ENCODE measurements at places on chromosomes 12 and 14. TPM values are rescaled to one million over a fixed set of nuclear protein-coding genes. Genes with fewer than 3 reads are reported as not detected.

DNAJC22 gene
- total RNA-seq: 3.7 TPM

SIX6 gene
- not detected for total RNA-seq

GRCh38 chr12:122847921-122848421 lies 12.7 kb downstream of the HIP1R start:
- no peak for DNase-seq

MYH6 gene
- not detected for total RNA-seq

DNA sequence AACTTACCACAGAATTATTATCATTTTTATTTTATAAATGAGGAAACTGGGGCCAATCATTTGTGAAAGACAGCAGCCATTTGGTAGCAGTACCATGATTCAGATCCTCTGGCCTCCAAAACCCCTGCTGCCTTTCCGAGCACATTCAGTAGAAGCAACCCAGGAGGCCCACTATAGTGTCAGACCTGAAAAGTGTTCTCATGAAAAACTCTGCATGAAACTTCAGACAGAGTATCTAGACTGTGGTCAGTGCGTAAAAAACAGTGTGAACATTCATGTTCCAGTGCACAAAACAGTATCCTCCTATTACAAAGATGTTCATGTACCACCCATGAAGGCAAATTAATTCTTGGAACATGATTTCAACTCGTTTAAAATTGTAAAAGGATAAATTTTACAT lies 112.0 kb downstream of the EPS8 start:
- DNase-seq: no peak

DNA sequence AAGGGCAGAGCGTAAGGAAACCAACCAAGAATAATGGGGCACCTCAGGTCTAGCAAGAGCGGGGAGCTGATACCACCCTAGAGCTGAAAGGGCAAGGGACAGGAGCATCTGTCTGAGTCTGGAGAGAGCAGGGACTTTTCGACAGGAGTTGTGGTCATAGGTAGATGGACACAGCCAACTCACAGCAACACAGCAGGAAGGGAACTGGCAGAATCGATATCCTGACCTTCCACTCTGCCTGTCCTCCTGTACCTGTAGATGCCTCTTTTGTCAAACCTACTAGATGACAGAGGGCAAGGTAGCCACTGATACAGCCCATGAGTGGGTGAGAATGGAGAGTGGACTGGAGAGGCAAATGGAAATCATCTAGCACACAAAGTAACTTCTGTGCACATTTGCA lies 247.2 kb upstream of the EGLN3 start:
- DNase-seq: no peak

GRCh38 chr12:62516927-62517326 lies 50.3 kb downstream of the MON2 start:
- no peak for DNase-seq

- no peak for DNase-seq
These were observed 38.4 kb downstream of the TMEM132C start for GRCh38 chr12:128305336-128305892.

- DNase-seq: no peak
These were observed 132.8 kb upstream of the HIF1A start for GRCh38 chr14:61562321-61563161.

GRCh38 chr12:95358111-95359083 lies 115.6 kb upstream of the METAP2 start:
- no peak for DNase-seq

INSM2 gene
- total RNA-seq: 0.98 TPM

GRCh38 chr12:48690990-48691389 lies 9.0 kb upstream of the KANSL2 start:
- no peak for DNase-seq

SLC17A8 gene
- total RNA-seq: not detected

LRRIQ1 gene
- 0.25 TPM for total RNA-seq

ADGRD1 gene
- total RNA-seq: 35.8 TPM

GRCh38 chr12:47155457-47156166 lies 75.9 kb upstream of the AMIGO2 start:
- DNase-seq: no peak

GRCh38 chr12:13836099-13836498 lies 145.3 kb downstream of the GRIN2B start:
- no peak for DNase-seq

PNMA1 gene
- total RNA-seq: 35.4 TPM

TMEM30B gene
- 22.6 TPM for total RNA-seq

GRCh38 chr14:75283162-75283832 lies 4.7 kb downstream of the FOS start:
- no peak for DNase-seq

BEST3 gene
- total RNA-seq: not detected

OR6C2 gene
- not detected for total RNA-seq

DNA sequence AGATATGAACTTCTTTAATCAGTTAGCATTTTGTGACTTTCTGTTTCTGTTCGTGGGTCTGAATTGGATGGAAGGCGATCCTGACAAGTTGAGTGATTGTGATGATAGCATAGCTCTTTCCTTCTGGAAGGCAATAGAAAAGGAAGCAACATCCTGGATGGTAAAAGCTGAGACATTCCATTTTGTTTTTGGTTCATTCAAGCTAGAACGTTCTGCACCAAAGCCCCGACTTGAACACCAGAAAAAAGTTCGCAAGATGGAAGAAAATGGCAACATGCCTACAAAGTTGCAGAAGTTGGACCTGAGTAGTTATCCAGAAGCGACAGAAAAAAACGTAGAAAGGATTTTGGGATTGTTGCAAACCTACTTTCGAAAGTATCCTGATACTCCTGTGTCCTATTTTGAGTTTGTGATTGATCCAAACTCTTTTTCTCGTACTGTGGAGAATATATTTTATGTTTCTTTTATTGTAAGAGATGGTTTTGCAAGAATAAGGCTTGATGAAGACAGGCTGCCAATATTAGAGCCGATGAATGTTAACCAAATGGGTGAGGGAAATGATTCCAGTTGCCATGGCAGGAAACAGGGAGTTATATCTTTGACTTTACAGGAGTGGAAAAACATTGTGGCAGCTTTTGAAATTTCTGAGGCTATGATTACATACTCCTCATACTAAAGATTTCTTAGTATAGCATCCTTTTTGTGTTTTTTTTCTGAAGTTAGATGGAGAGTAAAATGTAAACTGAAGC lies 896 bp downstream of the EID3 start:
- no peak for DNase-seq

ADAM20 gene
- 1.2 TPM for total RNA-seq

RNU4-1 gene
- under 0.01 TPM for total RNA-seq

DNA sequence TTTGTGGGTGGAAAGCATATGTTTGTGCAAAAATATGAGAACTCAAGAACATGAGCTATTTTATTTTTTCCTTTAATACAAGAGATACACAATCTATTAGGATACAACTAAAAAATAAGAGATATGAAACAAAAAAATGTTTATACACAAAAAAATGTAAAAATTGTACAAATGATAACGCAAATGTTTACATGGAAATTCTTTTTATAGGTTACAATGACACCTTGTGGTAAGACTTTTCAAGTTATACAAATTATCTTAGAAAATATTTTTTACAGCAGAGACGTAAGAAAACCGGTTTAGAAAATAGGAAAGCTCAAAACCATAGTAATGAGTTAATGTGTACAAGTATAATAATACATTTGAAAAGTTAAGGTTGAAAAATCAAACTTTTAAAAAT lies 25.5 kb downstream of the CEP83 start:
- no peak for DNase-seq

- DNase-seq: no peak
These were observed 33.5 kb downstream of the C12orf50 start for GRCh38 chr12:87995581-87996178.

GRCh38 chr12:30909349-30910037 lies 17.1 kb upstream of the TSPAN11 start:
- no peak for DNase-seq

CRACR2A gene
- total RNA-seq: 4.4 TPM

KERA gene
- not detected for total RNA-seq

- no peak for DNase-seq
These were observed 426.6 kb downstream of the EGLN3 start for GRCh38 chr14:33524244-33524643.

DNA sequence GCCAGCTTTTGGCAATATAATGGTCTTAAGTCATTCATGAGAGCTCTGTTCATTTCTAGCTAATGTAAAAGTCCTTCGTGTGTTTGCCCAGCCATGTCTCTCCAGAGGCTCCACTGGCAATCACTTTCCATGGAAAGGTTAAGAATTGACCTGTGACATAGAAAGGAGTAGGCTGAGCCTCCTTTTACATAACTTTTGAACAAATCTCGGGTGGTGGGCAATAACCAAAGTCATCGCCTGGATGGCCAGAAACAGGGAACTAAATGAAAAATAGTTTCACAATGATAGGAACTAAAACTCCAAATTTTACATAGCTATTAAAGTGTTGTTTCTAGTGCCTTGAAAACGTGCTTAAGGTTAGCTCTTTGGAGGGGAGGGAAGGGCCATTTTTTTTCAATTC lies 6.5 kb downstream of the BHLHE41 start:
- no peak for DNase-seq

DNA sequence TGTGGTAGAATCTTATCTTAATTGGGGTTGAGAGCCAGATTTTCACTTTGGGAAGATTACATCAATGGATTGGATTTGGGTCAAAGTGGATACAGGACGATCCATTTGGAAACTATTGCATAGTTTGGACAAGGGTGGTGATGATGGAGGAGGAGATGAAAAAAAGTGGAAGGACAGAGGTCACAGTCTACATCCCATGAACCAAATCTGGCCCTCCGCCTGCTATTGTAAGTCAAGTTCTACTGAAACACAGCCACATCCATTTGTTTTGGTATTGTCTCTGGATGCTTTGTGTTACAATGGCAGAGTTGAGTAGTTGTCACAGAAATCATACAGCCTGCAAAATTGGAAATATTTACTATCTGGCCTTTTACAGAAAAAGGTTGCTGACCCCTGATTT lies 296.8 kb upstream of the NOS1 start:
- DNase-seq: no peak

ZNF385A gene
- 38.8 TPM for total RNA-seq

DNA sequence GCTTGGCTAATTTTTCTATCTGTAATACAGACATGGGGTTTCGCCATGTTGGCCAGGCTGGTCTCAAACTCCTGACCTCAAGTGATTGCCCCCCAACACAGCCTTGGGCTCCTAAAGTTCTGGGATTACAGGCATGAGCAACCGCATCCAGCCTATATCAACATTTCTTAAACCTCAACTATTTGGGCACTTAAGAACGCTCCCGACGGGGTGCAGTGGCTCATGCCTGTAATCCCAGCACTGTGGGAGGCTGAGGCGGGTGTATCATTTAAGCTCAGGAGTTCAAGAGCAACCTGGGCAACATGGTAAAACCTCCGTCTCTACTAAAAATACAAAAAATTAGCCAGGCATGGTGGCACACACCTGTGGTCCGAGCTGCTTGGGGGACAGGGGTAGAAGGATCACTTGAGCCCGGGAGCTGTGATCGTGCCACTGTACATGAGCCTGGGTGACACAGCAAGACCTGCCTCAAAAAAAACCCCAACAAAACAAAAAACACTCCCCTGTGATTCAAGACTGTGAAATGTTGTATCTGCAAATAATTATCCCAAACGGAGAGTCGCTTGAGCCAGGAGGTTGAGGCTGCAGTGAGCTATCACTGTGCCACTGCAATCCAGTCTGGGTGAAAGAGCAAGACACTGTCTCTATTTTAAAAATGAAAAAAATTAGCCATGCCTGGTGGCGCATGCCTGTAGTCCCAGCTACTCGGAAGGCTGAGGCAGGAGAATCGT lies 21.5 kb downstream of the PPTC7 start:
- no peak for DNase-seq

GRCh38 chr14:67485501-67486095 lies 2.9 kb downstream of the TMEM229B start:
- no peak for DNase-seq

DNA sequence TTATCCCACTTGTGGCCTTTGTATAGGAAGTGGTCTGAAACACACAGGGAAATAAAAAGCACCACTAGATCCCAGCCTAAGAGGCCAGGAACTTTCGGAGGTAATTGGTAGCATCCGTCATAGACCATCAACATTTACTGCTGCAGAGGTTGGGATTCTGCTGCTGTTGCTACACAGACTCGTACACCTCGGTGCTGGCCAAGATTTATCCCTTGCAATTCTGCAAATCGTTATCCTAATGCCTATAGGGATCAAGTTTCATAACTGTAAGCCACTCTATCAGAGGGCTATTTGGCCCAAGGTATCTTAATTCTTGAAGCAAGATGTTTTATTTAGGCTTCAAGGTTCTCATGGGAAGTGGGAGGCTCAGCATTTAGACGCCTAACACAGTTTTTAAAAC lies 913.6 kb downstream of the GALC start:
- DNase-seq: no peak

- DNase-seq: no peak
These were observed 4.0 kb downstream of the BTG1 start for GRCh38 chr12:92141591-92142121.

FAM186B gene
- total RNA-seq: not detected

COL2A1 gene
- not detected for total RNA-seq

- no peak for DNase-seq
These were observed 162.8 kb upstream of the RMST start for GRCh38 chr12:97299847-97300246.

DNA sequence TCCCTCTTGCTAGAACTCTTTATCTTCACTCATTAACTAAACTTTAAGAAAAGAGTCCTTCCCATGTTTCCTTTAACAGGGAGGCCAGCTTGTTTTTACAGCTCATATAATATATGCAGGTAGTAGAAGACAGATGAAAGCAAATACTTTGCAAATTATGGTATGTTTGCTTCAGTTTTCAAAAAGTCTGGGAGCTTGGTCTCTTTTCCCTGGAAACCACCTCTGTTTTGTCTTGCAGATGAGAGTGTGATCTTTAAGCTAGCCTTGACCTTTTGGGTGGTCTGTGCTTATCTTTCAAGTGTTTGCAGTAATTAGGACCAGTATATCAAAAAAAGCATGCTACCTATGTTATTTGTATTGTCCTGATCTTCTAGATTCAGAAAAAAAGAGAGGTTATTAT lies 62.7 kb downstream of the ERC1 start:
- DNase-seq: no peak

CCDC197 gene
- total RNA-seq: not detected

GPR137C gene
- total RNA-seq: 0.74 TPM

GRCh38 chr12:65184176-65184857 lies 14.9 kb downstream of the LEMD3 start:
- DNase-seq: no peak

MYBPC1 gene
- not detected for total RNA-seq

SENP1 gene
- total RNA-seq: 21.4 TPM

DNA sequence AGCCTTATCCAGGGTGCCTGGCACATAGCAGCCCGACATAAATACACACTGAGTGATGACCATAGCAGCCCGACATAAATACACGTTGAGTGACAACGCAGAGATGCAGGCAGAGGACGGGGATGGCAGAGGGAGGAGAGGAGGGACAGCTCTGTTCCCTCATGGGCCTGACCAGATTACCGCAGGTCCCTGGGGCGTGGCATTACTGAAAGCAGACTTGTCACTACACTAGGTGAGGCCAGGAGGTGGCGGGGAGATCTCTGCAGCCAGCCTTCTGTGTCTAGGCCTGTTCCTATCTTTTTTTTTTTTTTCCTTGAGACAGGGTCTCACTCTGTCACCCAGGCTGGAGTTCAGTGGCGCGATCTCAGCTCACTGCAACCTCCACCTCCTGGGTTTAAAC lies 69.0 kb downstream of the HRK start:
- DNase-seq: no peak

GRCh38 chr14:99009871-99010270 lies 262.1 kb downstream of the BCL11B start:
- no peak for DNase-seq

Measured in vagina (tissue), 2 donors.